BE2C (cell line): ENCODE measurements at places on chromosomes 1 and 21.

DNA sequence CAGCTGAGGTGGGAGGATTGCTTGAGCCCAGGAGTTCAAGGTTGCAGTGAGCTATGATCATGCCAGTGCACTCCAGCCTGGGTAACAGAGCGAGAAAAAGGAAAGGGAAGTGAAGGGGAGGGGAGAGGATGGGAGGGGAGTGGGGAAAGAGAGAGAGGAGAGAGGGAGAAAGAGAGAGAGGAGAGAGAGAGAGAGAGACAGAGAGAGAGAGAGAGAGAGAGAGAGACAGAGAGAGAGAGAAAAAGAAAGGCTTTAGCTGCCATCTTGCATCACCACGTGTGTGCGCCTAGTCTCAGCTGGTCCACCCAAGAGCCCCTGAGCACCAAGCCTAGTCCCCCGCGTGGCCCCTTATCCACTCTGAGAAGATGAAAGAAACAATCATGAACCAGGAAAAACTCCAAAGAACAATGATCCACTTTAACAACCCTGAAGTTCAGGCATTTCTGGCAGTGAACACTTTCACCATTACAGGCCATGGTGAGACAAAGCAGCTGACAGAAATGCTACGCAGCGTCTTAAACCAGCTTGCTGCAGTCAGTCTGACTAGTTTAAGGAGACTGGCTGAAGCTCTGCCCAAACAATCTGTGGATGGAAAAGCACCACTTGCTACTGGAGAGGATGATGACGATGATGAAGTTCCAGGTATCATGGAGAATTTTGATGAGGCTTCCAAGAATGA lies 115.5 kb upstream of the CDC42BPA start:
- DNase-seq: no peak

GRCh38 chr1:246827396-246827795 lies 103.2 kb downstream of the SCCPDH start:
- DNase-seq: no peak

DNA sequence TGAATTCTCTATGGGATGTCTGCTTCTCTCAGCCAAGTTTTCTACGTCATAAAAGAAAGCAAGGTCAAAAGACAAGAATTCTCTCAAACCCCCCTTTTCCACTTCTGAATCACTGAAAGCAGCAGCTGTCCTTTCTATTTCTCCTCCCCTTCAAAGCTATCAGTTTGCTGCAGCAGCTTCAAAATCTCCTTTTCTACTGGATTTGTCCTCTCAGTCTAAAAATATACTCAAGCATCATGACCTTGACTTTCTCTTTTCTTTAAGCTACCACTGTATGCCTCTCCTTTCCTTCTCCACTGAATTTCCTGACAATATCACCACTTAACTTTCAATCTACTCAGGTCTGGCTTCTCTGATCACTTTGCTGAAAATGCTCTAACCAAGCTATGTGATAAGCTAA lies 1.9 kb downstream of the WDR64 start:
- no peak for DNase-seq

GRCh38 chr1:199665371-199665770 lies 362.1 kb upstream of the NR5A2 start:
- DNase-seq: no peak

DNA sequence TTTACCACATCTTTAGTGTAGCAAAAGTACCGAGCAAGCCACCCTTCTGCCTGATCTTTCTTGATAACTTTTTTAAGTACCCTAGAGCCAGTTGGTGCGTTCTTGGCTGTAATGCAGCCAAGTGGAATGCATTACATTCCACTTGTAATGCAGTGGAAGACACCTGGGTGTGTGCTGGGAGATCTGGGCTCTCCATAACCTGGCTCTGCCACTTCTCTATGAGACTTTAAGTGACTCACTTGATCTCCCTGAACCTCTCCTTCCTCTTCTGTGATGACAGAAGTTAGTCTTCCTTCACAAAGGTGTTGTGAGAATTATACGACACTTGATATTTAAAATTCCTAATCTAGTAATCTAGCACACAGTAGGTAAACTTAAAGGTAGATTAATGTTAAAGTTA lies 35.3 kb upstream of the NFIA start:
- DNase-seq: no peak

- DNase-seq: no peak
These were observed 1.4 kb downstream of the CDA start for GRCh38 chr1:20590306-20590777.

DNA sequence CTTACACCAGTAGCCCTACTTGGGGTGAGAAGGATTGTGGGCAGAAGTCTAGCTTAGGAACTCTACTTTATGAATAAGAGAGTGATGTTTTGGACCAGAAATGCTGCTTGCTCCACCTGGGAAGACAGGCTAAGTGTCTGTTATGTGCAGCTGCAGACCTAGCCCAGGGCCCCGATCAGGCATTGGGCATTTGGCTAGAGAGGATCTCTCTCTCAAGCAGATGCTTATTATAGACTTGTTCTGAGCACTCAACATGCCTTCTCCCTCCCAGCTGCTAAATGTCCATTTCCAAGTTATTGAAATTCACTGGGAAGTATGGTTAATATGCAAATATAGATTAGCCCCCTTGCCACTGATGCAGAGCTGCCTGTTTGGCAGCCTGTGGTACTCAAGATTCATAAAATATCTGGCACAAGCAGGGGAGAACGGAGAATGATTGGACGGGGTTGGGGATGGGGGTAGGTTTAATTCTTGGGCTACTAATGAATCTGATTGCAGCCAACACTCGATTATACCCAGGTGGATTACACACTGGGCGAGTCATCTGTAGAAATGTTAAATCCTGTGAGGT lies 115.9 kb downstream of the KCND3 start:
- no peak for DNase-seq

DNA sequence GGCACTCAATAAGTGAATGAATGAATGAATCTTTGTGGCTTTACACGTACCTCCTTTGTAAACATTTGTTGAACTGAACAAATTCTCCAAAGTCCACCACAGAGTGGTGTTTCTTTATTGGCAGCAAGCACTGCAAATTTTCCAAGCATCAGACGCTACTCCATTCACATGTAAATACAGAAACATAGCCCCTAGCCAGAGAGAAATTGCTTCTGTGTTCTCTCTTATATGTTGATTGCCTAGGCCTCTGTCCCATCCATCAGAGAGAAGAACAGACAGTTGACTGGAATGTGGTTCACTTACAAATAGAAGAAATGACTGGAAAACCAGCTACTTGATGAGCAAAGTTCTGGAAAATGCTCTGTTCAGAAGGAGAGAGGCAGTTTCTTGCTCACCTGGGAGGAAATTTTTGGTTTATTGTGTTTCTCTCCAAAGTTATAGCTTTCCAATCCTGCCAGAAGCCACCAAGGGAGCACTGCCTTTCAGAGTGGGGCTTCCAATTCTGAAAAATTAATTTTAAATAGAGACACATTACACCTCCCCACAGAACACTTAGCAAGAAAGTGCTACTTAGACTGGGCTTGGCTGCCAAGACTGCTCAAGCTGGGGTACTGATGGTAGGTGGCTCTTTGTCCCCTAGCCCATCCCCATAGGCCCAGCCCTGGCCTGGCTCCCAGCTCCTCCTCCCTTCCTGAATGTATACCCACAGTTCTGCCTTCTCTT lies 18.1 kb upstream of the KIRREL1 start:
- no peak for DNase-seq

DNA sequence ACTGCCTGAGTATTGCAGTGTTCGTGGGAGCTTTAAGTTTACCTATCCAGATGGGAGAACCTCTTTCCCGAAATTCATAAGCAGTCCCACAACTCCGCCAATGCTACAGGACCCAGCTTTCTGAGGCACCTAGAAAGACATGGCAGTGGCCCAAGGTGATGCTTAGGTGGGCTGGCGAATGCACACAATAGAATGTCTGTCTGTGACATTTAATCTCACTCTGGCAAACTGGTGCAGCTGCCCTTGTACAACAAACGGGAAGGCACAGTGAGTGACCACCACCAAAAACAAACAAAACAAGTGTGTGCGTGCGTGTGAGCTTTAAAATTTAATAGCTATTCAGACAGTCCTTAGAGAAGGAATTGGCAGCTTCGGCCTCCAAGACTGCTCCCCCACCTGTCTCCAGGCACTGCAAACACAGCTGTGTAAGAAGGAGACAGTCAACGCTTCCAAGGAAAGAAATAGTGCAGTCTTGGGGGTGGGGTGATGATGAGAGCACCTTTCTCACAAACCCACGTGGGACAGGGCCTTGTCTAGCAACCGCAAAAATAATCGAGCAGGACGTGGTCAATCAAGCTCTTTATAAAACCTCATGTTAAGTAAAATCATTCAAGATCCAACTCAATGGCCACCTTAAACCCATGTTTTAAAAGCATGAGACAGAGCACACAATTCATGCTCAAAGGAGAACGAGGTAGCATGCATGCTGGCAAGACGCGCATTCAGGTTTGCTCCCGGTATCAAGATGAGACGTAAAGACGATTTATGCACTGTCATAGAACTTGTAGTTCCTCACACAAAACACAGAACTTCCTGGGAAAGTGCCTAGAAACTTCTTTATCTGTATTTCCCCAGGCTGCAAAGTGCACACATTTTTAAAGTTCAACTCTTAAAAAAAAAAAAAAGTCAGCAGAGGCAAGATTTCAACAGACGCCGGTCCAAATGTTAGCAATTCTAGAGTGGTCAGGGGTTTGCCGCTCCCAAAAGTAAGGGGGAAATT lies 84.1 kb downstream of the TM2D1 start:
- no peak for DNase-seq

- DNase-seq: peak; percentile 65
These were observed 521 bp upstream of the NADK start for GRCh38 chr1:1778663-1779319.

- DNase-seq: no peak
These were observed 96.0 kb upstream of the BTG3 start for GRCh38 chr21:17708522-17709265.

- DNase-seq: no peak
These were observed 14.8 kb upstream of the CASQ2 start for GRCh38 chr1:115783311-115783710.

GRCh38 chr1:58783090-58783992 lies 506 bp downstream of the JUN start:
- peak; percentile 36 for DNase-seq

GRCh38 chr1:24379733-24380315 lies 33.8 kb downstream of the STPG1 start:
- DNase-seq: no peak

DNA sequence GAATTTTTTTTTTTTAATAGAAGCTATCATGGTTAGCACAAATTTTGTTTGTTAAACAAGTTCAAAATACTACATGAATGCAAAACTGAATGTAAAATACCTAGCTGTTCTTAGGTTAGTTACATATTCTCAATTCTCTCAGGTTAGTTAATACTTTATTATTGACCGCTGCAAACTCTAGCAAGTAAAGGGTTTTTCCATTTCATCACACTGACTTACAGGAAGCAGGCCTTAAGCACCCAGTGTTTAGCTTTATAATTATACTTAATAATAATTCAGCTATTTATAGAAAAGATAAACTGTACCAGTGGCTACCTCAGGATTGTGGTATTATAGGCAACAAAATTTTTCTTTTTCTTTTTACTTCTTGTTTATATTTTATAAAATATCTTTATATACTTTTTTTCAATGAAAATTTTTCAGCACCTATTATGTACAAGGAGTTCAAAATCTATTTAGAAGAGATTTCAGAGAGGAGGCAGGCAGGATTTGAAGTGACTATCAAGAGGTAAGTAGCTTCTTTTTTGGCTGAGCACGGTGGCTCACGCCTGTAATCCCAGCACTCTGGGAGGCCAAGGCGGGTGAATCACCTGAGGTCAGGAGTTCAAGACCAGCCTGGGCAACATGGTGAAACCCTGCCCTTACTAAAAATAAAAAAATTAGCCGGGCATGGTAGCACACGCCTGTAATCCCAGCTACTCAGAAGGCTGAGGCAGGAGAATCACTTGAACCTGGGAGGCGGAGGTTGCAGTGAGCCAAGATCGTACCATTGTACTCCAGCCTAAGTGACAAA lies 17.9 kb downstream of the PLPP3 start:
- no peak for DNase-seq
